Thoracic aorta (tissue), 2 donors: ENCODE measurements at places on chromosomes 1 and 21. TPM values are rescaled to one million over a fixed set of nuclear protein-coding genes. Genes with fewer than 3 reads are reported as not detected.

The BRDT gene
- total RNA-seq: not detected

The TNFSF4 gene
- 0.71 TPM for total RNA-seq

The KRTAP21-2 gene
- total RNA-seq: not detected

The OPRD1 gene
- not detected for total RNA-seq

The RHBDL2 gene
- 0.85 TPM for total RNA-seq

The ACTL8 gene
- not detected for total RNA-seq

The TRPM2 gene
- 12.9 TPM for total RNA-seq

GRCh38 chr1:62728963-62729362, 40.8 kb upstream of the DOCK7 start:
- H3K27ac ChIP-seq: no peak overlapping the region
- H3K4me1 ChIP-seq: peaks cover 8% of the 10 kb centered on the region
- no peaks in the 10 kb centered on the region for H3K36me3 ChIP-seq
- H3K4me3 ChIP-seq: no peak overlapping the region
- no peaks in the 10 kb centered on the region for H3K27me3 ChIP-seq

- peaks cover 30% of the 10 kb centered on the region for H3K4me1 ChIP-seq
- no peaks in the 10 kb centered on the region for H3K27me3 ChIP-seq
- H3K4me3 ChIP-seq: no peak overlapping the region
- H3K36me3 ChIP-seq: no peaks in the 10 kb centered on the region
- DNase-seq: no peak
These were observed 93.0 kb downstream of the SPATA46 start for GRCh38 chr1:162283657-162284056.

- DNase-seq: no peak
- no peaks in the 10 kb centered on the region for H3K4me1 ChIP-seq
- no peaks in the 10 kb centered on the region for H3K36me3 ChIP-seq
- H3K27ac ChIP-seq: no peak overlapping the region
- H3K4me3 ChIP-seq: no peak overlapping the region
These were observed 446.4 kb downstream of the AMY1C start for GRCh38 chr1:104196136-104196535.

DNA sequence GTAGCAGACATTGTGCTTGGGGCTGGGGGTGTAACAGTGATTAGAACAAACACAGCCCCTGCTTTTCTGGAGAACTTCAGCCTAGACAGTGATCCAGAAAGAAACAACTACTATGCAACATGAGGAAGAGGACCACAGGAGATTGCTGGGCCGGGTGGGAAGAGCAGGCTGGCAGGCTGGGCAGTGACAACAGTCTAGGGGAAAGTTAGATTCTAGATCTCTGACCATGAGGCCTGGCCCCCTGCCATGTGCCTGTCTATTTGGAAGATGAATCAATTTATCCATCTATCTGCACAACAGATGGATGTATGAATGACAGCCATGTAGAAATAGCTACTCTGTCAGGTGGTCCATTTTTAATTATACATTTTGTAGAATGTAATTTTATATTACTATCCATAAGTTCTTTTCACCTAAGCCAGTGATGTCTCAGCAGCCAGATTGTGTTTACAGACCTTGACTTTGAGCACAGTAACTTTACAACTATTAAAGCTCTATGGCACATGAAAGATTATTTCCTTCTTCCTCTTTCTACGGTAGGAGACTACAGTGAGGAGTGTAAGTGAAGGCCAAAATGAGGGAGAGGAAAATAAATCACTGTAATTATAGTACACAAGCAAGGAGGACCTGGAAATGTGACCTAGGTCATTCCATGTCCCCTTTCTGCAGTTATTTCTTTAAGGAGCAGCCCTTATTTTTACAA, 15.5 kb downstream of the CLIC6 start:
- no peaks in the 10 kb centered on the region for H3K4me1 ChIP-seq
- H3K36me3 ChIP-seq: no peaks in the 10 kb centered on the region
- no peak overlapping the region for H3K4me3 ChIP-seq
- DNase-seq: no peak
- no peak overlapping the region for H3K27ac ChIP-seq

DNA sequence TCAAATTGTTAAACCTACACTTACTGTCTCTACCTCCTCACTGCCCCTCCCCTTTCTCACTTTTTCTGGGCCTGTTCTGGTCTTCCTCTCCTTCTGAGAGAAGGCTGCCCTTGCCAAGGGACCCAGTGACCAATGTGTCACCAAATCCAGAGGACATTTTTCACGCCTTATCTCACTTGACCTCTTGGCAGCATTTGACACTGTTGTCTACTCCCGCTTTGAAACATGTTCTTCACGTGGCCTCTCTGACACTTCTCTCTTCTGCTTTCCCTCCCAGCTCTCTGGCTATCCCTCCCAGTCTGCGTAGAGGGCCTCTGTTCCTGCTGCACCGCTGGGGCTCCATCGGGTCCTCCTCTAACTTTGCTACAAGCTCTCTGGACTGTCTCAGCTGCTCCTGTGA, 25.3 kb downstream of the KCNQ4 start:
- H3K27me3 ChIP-seq: no peaks in the 10 kb centered on the region
- no peak overlapping the region for H3K4me3 ChIP-seq
- H3K4me1 ChIP-seq: peaks cover 28% of the 10 kb centered on the region
- DNase-seq: no peak
- no peaks in the 10 kb centered on the region for H3K36me3 ChIP-seq

- no peaks in the 10 kb centered on the region for H3K36me3 ChIP-seq
- H3K4me3 ChIP-seq: no peak overlapping the region
These were observed 388.6 kb downstream of the RWDD3 start for GRCh38 chr1:95622609-95623008.

DNA sequence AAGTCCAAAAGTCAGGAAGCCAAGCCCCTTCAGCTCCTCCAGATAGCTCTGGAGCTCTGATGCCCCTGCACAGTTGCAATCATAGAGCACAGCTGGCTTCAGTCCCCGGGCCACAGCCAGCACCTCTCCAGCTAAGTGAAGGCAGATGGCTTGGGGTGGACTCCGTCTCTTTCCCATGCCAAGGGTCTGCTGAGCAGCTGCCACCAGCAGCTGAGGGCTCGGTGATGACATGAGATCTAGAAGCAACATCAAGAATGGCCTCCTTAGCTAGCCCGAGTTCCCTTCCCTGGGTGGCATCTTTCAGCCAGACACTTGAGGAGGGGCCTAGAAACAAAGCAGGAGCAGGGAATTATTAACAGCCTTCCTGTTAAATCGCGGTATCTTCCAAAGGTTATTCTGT, 973 bp downstream of the C1orf74 start:
- peaks cover 31% of the 10 kb centered on the region for H3K4me1 ChIP-seq
- DNase-seq: no peak
- no peak overlapping the region for H3K27ac ChIP-seq
- H3K36me3 ChIP-seq: no peaks in the 10 kb centered on the region
- no peaks in the 10 kb centered on the region for H3K27me3 ChIP-seq

DNA sequence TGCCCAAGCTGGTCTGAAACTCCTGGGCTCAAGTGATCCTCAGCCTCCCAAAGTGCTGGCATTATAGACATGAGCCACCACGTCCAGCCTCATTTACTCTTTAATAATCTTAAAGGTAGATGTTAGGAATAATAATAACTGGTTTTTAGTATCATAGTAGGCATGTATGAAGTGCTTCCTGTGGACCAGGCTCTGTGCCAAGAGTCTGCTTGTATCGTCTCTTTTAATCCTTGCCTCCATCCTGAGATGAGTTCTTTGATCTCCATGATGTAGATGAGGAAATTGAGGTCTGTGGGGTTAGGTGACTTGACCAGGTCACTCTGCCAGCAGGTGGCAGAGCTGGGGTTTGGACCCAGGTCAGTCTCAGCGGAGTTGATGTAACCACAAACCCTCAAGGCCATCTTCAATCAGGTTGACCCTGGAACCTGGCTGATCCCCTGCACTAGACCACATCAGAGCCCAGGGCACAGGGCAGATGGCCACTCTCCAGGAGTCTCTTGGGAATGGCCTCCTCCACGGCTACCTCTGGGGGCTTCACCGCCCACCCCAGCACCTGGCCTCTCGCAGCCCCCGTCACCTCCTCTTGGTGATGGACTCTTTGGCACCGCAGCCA, 11.3 kb downstream of the EFHD2 start:
- H3K27me3 ChIP-seq: no peaks in the 10 kb centered on the region
- H3K27ac ChIP-seq: no peak overlapping the region
- no peak for DNase-seq
- H3K36me3 ChIP-seq: no peaks in the 10 kb centered on the region
- H3K4me3 ChIP-seq: no peak overlapping the region

GRCh38 chr1:220747437-220748088, 559 bp upstream of the MTARC2 start:
- peak overlapping the region; percentile 77 for H3K4me3 ChIP-seq
- no peaks in the 10 kb centered on the region for H3K27me3 ChIP-seq
- H3K4me1 ChIP-seq: peaks cover 46% of the 10 kb centered on the region
- no peaks in the 10 kb centered on the region for H3K36me3 ChIP-seq
- peak overlapping the region; percentile 84 for H3K27ac ChIP-seq
- no peak for DNase-seq

- no peaks in the 10 kb centered on the region for H3K36me3 ChIP-seq
- H3K4me1 ChIP-seq: no peaks in the 10 kb centered on the region
- DNase-seq: no peak
These were observed 60.8 kb upstream of the RALGPS2 start for GRCh38 chr1:178664278-178664677.

DNA sequence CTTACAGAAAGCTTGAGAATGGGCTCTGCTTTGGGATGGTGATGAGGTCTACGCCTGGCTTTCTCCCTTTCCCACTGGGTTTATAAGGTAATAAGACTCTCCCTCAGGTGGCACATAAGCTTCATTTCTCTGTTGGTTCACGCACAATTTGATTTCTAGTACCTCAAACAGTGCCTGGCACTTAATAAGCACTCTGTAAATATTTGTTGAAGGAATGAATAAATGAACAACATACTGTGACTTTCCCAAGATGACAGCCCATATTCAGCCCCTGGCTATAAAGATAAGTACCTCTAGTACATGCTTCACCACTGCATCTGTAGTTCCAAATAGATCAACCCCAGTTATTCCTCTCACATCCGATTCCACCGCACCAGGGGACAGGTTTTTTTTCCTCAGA, 17.8 kb downstream of the COPA start:
- H3K27me3 ChIP-seq: no peaks in the 10 kb centered on the region
- DNase-seq: no peak
- H3K27ac ChIP-seq: no peak overlapping the region
- no peak overlapping the region for H3K4me3 ChIP-seq

GRCh38 chr1:45552331-45552730, 1.7 kb downstream of the AKR1A1 start:
- H3K27ac ChIP-seq: no peak overlapping the region
- peaks cover 4% of the 10 kb centered on the region for H3K36me3 ChIP-seq
- H3K27me3 ChIP-seq: no peaks in the 10 kb centered on the region
- H3K4me3 ChIP-seq: peak overlapping the region; percentile 78

DNA sequence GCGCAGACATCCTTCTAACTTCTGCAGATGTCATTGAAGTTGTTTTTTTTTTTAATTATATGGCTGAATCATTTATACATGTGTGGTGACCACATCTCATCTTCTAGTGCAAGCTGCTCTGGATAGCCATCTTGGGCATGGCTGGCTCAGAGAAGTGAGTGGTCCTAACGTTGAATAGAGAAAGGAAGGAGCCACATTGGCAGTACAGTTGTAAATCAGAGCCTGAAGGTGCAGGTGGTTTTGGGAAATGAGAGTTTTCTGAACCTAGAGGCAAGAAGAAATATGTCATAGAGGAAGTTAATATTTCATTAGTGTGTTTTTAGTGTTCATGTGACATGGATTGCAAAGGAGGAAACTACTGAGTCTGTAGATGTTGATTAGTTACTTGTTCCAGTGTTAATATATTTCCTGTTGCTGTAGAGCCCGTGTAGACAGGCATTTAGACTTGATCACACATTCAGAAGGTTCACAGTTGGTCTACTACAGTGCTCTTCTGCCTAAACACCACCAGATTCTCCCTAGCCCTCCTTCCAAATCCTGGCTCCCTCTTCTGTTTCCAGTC, 163.7 kb downstream of the ROR1 start:
- H3K4me3 ChIP-seq: no peak overlapping the region
- H3K36me3 ChIP-seq: no peaks in the 10 kb centered on the region
- DNase-seq: no peak
- H3K27ac ChIP-seq: no peak overlapping the region
- H3K4me1 ChIP-seq: peaks cover 69% of the 10 kb centered on the region

DNA sequence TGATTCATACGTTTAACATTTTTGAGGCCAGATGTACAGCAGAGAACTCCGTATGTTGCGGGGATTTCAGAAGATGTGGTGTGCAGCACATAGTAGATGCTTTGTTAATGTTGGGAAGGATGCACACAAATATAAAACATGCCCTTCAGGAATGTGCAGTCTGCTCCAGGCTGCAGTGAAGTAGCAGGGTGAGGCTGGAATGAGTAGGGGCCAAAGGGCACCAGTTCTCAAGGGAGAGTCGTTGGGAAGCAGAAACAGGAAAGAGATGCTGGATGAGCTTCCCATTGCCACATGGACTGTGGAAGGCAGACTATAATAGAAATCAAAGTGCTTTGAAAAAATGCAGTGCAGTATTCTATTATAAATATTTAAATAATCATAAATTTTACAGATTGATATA, 126.9 kb downstream of the NOS1AP start:
- H3K27ac ChIP-seq: no peak overlapping the region
- no peak for DNase-seq
- no peaks in the 10 kb centered on the region for H3K4me1 ChIP-seq

- DNase-seq: no peak
- H3K36me3 ChIP-seq: no peaks in the 10 kb centered on the region
- no peak overlapping the region for H3K27ac ChIP-seq
- no peaks in the 10 kb centered on the region for H3K27me3 ChIP-seq
- H3K4me1 ChIP-seq: no peaks in the 10 kb centered on the region
- H3K4me3 ChIP-seq: no peak overlapping the region
These were observed 392.6 kb upstream of the DEPDC1 start for GRCh38 chr1:68889471-68889870.

DNA sequence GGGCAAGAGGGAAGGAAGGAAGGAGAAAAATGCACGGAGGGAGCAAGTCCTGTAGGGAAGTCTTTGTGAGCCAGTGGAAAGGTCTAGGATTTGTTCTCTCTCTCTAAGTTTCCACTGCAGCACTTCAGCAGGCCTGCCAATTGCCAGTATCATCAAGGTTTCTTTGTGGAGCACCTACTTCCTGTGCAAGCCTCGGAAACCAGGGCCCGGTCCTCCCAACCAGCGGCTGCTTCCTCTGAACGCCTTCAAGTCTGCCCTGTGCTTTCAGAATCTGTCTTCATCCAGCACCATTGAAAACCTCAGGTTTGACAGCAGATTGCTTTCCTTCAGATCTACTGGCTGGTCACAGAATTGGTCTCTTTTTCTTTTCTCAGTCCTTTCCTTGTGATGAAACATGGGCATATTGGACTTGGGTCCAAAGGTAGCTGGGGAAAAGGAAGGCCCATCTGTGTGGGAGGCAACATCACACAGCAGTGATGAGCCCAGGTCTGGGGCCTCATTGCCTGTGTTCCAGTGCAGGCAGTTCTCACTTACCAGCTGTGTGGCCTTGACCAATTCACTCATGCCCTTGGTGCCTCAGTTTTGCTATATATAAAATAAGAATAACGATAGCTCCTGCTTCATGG, 144.5 kb downstream of the SEC16B start:
- H3K4me1 ChIP-seq: peaks cover 3% of the 10 kb centered on the region
- no peaks in the 10 kb centered on the region for H3K27me3 ChIP-seq
- no peaks in the 10 kb centered on the region for H3K36me3 ChIP-seq
- no peak overlapping the region for H3K4me3 ChIP-seq
